ENCODE measurements at places on chromosomes 2 and 18. TPM values are rescaled to one million over a fixed set of nuclear protein-coding genes. Genes with fewer than 3 reads are reported as not detected.

SFTPB gene
- total RNA-seq = 0.23 TPM

LIPG gene
- 0.10 TPM for total RNA-seq

NCKAP5 gene
- total RNA-seq = 1.7 TPM

LMAN1 gene
- total RNA-seq = 29.0 TPM

NETO1 gene
- not detected for total RNA-seq

ANKRD30B gene
- total RNA-seq = not detected

ASPRV1 gene
- 0.17 TPM for total RNA-seq

FAM237A gene
- not detected for total RNA-seq

TMEFF2 gene
- total RNA-seq = 0.29 TPM

BAZ2B gene
- total RNA-seq = 9.2 TPM

NAT8 gene
- not detected for total RNA-seq

FABP1 gene
- not detected for total RNA-seq

OXER1 gene
- total RNA-seq = not detected
